NCI-H1048 (cell line): ENCODE measurements at places on chromosomes 6 and 20.

- no peak for DNase-seq
Measured at GRCh38 chr20:48015943-48016723, 230.9 kb upstream of the SULF2 start.

DNA sequence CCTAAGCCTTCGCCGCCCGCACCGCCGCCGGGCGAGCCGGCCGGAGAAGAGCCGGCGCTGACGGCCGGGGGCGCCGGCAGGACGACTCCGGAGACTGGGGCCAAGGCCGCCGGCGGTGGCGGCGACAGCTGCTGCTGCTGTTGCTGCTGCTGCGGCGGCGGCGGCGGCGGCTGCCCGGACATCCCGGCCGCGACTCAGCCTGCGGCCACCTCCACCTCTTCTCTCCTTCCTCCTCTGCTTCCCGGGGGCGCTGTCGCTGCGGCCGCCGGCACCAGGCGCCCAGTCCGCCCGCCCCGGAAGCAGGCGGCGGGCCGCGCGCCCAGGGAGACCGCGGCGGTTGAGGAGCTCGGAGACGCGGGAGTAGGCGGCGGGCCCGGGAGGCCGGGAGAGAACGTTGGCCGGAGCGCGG is 307 bp downstream of the RANBP9 start:
- DNase-seq: no peak

DNA sequence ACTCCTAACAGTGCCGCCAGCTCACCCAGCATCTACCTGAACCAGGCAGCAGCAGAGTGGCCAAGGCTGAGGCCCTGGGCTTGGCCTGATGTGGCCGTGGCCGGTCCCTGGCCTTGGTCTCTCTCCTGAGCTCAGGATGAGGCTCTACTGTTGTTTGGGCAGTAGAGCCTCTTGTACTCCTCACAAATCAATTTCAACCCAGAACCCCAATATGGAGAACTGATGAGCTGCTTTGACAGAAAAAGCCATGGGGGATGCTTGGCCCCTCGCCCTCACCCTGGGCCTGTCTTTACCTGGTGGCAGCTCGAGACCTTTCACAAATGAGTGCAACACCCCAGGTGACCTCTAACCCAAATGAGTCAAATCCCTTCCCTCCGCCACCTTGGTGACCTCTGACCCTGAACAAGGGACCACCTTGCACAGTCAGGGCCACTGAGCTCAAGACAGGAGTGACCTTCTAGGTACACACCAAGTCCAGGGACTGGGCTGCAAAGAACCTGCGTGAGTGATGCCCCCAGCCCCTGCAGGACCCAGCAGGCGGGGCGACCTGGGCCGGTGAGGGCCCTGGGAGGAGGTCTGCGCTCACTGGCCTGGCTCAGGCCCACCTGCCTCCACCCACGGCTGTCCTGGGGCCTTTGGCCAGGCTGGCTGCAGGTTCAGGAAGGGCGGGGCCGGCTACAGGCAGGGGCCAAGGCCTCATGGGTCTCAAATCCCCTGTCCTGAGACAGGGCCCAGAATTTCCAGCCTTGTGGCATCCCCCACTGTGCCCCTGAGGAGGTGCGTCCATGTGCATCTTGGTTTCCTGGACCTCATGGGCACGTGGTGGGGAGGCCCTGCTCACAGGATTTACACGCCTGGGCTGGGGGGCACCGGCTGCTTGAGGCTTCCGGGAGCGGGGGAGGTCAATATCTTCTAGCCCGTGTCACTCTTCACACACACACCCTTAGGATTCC is 30.2 kb downstream of the PSMG4 start:
- no peak for DNase-seq

GRCh38 chr20:33983371-33983770 is 10.3 kb upstream of the RALY start:
- no peak for DNase-seq

GRCh38 chr6:18263418-18264218 is 712 bp downstream of the DEK start:
- DNase-seq: no peak

DNA sequence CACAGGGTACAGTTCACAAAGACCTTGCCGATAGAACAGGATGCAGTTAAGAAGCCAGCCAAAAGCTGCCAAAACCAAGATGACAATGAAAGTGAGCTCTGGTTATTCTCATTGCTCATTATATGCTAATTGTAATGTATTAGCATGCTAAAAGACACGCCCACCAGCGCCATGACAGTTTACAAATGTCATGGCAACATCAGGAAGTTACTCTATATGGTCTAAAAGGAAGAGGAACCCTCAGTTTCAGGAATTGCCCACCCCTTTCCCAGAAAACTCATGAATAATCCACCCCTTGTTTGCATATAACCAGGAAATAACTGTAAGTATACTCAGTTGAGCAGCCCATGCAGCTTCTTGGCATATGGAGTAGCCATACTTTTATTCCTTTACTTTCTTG is 748.7 kb downstream of the QKI start:
- no peak for DNase-seq

DNA sequence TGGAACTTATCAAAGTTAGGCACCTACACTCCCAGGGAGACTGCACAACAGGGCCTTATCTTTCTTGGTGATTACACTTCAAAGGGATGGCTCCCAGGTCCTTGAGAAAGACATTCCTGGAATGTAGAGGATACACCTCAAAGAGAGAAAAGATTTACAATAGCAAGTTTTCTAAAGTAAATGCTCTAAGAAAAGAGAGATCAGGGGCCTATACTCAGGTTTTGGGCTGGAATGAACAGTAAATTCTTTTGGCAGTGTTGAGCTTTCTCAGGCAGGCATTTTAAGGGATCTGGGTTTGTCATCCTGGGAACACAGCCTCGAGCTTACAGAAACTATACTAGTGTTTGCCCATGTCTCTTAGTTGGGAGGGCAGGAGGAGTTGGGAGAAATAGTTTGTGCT is 31.7 kb upstream of the ME1 start:
- no peak for DNase-seq

DNA sequence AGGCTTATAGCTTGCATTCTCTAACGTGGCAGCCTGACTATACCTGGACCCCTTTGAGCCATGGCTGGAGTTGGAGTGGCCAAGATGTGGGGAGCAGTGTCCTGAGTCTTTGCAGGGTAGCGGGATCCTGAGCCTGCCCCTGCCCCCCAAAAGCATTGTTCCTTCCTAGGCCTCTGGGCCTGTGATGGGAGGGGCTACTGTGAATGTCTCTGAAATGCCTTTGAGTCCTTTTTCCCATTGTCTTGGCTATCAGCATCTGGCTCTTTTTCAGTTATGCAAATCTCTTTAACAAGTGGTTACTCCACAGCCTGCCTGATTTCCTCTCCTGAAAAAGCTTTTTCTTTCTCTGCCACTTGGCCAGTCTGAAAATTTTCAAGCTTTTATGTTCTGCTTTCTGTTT is 17.0 kb upstream of the PRL start:
- DNase-seq: no peak

DNA sequence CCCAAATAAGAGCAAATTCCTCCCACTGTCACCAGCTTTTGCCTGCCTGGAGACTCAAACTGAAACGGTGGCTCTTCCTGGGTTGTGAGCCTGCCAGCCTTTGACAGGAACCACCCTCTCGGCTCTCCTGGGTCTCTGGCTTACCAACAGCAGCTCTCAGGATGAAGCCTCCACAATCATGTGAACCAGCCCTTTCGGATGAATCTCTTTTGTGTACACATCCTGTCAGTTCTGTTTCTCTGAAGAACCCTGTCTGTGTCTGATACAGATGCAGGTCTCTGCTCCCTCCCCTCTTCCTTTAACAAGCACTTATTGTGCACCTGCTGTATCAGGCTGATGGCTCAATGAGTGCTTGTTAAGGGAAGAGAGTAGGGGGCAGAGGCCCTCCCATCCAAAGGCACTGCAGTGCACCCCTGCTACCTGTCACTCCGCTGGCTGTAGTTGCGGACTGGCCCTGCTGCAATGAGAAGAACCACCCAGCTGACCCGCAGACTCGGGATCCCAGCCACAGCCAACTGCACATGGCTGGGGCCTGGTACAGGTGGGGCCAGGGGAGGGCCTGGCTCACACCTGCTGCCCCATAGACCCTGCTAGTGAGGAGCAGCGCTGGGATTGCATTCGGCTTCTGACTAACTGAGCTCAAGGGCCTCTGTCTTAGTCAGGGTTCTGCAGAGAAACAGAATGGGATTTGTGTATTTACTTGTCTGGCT is 120.1 kb upstream of the PMEPA1 start:
- DNase-seq: no peak

DNA sequence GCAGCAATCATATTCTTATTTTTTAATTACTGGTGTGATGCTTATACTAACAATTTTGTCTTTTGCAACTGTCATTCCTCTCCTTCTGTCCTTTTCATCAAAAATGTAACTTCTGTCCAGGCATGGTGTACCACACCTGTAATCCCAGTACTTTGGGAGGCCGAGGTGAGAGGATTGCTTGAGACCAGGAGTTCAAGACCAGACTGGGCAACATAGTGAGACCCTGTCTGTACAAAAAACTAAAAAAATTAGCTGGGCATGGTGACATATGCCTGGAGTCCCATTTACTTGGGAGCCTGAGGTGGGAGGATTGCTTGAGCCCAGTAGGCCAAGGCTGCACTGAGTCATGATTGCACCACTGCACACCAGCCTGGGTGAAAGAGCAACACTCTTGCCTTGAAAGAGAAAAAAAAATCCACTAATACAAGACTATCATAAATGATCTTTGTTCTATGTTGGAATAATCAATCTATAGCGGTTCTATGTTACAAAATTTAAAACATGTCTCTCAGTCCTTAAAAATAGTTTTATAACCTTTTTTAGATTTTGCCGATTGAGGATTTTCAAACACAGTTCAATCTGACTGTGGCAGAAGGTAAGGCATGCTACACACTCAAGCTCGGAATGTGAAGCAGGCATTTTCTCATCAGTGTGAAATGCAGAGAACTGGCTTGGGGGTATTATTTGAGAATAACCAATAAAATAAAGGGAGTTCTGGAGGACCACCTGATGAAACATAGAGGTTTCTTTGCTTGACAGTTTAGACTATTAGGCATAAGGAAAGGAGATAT is 70.4 kb downstream of the ENPP1 start:
- no peak for DNase-seq
